Body of pancreas (tissue), 4 donors: ENCODE measurements at places on chromosomes 5 and 9. TPM values are rescaled to one million over a fixed set of nuclear protein-coding genes. Genes with fewer than 3 reads are reported as not detected.
A peak's percentile ranks its signal among the peaks of the same experiment; 100 is the strongest.

GRCh38 chr5:88235346-88235745 lies 33.3 kb downstream of the TMEM161B start:
- no peaks in the 10 kb centered on the region for H3K4me1 ChIP-seq
- no peak overlapping the region for H3K27ac ChIP-seq
- no peak for DNase-seq
- H3K36me3 ChIP-seq, result no peaks in the 10 kb centered on the region

DNA sequence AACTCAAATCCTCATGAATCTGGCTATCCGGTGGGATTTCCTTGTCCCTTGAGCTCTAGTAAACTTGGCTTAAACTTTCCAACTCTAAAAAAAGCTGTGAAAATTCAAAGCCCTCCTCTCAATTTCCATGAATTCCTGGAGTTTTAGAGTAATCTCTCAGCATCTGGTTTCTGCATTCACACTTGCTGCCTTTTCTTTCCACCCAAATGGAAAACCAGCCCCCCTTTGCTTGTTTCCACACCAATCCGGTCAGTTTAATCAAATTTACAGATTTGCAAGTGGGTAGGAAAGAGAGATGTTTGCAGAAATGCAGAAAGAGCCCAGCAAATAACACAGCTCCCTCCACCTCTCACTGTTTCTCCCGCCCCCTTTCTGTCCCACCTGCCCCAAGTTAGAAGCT lies 91.1 kb downstream of the ENC1 start:
- DNase-seq, result no peak
- no peak overlapping the region for H3K4me3 ChIP-seq
- H3K27ac ChIP-seq, result no peak overlapping the region
- no peaks in the 10 kb centered on the region for H3K4me1 ChIP-seq
- H3K36me3 ChIP-seq, result no peaks in the 10 kb centered on the region
- H3K27me3 ChIP-seq, result no peaks in the 10 kb centered on the region

GRCh38 chr9:27210588-27210987 lies 86.4 kb downstream of the EQTN start:
- no peaks in the 10 kb centered on the region for H3K36me3 ChIP-seq
- H3K27ac ChIP-seq, result no peak overlapping the region
- no peaks in the 10 kb centered on the region for H3K4me1 ChIP-seq
- H3K27me3 ChIP-seq, result no peaks in the 10 kb centered on the region

- H3K36me3 ChIP-seq, result no peaks in the 10 kb centered on the region
- H3K27ac ChIP-seq, result peak overlapping the region; percentile 34
- no peak overlapping the region for H3K4me3 ChIP-seq
- no peak for DNase-seq
Observed at GRCh38 chr5:38069360-38069759, 189.0 kb upstream of the EGFLAM start.

Gene TMC1
- total RNA-seq, result not detected

DNA sequence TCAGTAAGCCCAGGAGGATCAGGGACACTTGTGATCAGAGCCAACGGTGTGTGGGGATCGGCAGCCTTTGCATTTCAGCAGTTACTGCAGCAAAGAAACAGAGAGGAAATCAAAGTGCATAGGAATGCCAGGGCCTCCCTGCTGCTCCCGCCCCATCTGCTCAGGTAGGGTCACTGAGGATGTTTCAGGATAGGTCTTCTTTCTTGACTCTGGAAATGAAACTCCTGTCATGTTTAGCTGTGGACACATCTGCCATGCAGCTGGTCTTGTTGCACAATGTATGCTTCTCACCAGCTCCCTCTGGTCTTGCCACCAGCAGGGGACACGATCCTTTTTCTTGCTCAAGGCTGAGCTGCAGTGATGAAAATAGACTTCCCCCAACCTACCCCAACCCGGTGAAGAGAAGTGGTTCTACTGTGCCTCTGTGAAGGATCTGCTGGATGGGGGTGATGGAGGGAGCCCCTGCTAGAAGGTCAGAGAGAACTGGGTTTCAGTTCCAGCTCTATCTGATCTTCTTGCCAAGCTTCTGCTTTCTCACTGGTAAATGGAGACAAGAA lies 185.2 kb upstream of the KLF4 start:
- H3K27ac ChIP-seq, result peak overlapping the region; percentile 7
- H3K27me3 ChIP-seq, result no peaks in the 10 kb centered on the region
- no peak overlapping the region for H3K4me3 ChIP-seq
- H3K36me3 ChIP-seq, result no peaks in the 10 kb centered on the region
- DNase-seq, result no peak
- no peaks in the 10 kb centered on the region for H3K4me1 ChIP-seq

Gene MVB12B
- total RNA-seq, result 5.2 TPM

Gene AQP7
- total RNA-seq, result 29.7 TPM

Gene ADAMTS19
- total RNA-seq, result 1.3 TPM

Gene FOXI1
- not detected for total RNA-seq

Gene SOX30
- not detected for total RNA-seq

Gene ADCY2
- 4.6 TPM for total RNA-seq

GRCh38 chr5:143105216-143105905 lies 298.1 kb downstream of the NR3C1 start:
- no peaks in the 10 kb centered on the region for H3K27me3 ChIP-seq
- no peak overlapping the region for H3K27ac ChIP-seq
- peaks cover 30% of the 10 kb centered on the region for H3K4me1 ChIP-seq
- no peak for DNase-seq
- H3K36me3 ChIP-seq, result no peaks in the 10 kb centered on the region

DNA sequence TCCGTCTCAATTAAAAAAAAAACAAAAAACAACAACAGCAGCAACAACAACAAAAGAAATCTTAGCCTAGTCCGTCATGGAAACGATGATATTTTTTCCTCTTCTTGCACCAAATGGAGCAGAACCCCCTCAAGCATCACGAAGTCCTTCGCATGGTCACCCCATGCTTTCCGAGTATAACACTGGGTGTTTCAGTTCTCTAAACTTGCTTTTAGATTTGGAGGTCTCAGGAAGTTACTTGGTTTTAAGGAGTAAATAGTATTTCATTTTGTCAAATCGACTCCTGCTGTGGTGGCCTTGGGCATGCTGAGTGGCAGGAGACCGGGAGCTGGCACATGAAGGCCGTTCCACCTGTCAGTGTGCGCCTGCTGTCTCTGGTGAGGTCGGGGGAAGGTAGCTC lies 118.5 kb upstream of the CACNA1B start:
- no peak overlapping the region for H3K27ac ChIP-seq
- H3K27me3 ChIP-seq, result no peaks in the 10 kb centered on the region
- DNase-seq, result no peak
- H3K36me3 ChIP-seq, result peaks cover 10% of the 10 kb centered on the region

DNA sequence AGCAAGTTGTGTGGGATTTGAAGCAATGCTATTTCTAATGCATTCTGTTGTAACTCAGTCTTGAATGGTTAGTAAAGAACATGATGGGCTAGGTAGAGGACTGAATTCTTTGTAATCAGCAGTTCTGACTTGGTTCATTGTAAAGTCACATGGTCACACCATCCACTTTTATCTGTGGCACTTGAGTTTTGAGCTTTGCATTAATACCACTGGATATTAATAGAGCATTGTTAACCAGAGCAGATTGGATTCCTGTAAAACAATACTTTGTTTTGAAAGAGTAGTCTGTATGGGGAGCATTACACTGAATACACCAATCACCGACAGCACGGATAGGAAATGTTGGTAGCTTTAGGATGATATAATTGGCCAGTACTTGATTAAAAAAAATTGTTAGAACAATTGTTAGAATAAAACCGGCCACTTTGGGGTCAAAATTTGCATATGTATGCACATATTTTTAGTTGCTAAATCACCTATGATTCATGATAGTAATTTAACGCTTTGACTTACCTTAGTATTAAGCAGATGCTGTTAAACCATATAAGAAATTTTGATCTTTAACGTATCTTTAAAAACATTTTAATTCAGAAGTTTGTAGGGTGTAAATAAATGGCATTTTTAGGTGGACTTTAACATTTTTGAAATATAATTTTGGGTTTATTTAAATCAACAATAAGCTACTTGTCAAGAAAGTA lies 17.4 kb downstream of the SLC12A2 start:
- no peak for DNase-seq
- no peaks in the 10 kb centered on the region for H3K27me3 ChIP-seq
- no peak overlapping the region for H3K27ac ChIP-seq
- no peaks in the 10 kb centered on the region for H3K4me1 ChIP-seq
- H3K36me3 ChIP-seq, result no peaks in the 10 kb centered on the region
- H3K4me3 ChIP-seq, result no peak overlapping the region

DNA sequence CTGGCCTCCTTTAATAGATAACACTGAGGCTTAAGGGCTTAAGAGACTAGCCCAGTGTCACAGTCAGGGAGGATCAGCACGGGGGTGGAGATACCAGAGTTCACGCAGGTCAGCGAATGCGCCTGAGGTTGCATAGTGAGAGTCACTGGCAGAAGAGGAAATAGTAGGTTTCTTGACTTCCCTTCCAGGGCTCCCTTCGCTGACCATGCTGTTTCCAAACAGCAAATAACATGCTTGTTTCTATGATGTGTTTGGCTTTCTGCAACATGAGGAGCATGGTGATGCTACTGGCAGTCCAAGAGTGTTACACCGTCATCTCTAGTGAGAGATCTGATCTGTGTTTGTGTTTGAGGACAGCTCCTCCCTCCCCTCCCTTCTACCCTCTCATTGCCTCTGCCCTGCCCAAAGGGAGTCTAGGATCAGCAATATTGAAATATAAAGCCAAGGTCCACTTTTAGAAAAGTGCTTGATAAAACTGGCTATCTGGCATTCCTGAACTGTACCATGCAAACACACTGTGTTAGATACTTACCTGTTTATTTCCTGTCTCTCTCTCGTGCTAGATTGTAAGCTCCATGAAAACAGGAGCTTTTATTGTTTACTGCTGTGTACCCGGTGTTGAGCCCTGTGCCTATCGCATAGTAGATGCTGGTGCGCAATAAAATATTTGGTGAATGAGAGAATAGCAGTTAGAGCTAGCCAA lies 12.3 kb downstream of the TLE4 start:
- H3K27me3 ChIP-seq, result no peaks in the 10 kb centered on the region
- H3K27ac ChIP-seq, result no peak overlapping the region
- peaks cover 38% of the 10 kb centered on the region for H3K4me1 ChIP-seq
- H3K36me3 ChIP-seq, result no peaks in the 10 kb centered on the region

Gene IFNA2
- not detected for total RNA-seq

Gene GNA14
- 1.6 TPM for total RNA-seq

DNA sequence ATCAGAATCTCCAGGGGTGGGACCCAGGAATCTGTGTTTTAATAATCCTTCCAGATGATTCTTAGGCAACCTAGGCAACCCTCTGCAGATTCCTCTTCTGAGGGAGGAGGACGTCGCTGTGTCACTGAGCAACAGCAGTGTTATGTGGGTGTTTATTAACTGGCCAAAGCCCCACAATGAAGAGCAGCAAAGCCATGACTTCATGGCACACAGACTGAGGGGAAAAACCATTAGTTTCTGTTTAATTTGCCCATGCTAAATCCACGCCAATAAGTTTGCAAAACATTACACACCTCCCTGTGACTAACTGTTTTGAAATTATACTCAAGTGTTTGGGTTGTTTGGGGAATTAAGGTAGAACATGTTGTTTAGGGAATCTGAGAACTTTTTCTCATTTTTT lies 83.7 kb upstream of the TMED7 start:
- H3K27me3 ChIP-seq, result no peaks in the 10 kb centered on the region
- no peak for DNase-seq
- no peak overlapping the region for H3K27ac ChIP-seq

GRCh38 chr5:91175708-91176107 lies 207.4 kb downstream of the ARRDC3 start:
- H3K27ac ChIP-seq, result no peak overlapping the region
- H3K4me3 ChIP-seq, result no peak overlapping the region
- no peaks in the 10 kb centered on the region for H3K27me3 ChIP-seq
- no peaks in the 10 kb centered on the region for H3K36me3 ChIP-seq
- no peak for DNase-seq

GRCh38 chr5:138458856-138459255 lies 6.4 kb upstream of the EGR1 start:
- peaks cover 8% of the 10 kb centered on the region for H3K4me1 ChIP-seq
- DNase-seq, result no peak
- no peak overlapping the region for H3K27ac ChIP-seq

GRCh38 chr9:123453076-123453667 lies 97.2 kb downstream of the CRB2 start:
- no peaks in the 10 kb centered on the region for H3K27me3 ChIP-seq
- peaks cover 2% of the 10 kb centered on the region for H3K36me3 ChIP-seq
- no peaks in the 10 kb centered on the region for H3K4me1 ChIP-seq
- H3K27ac ChIP-seq, result no peak overlapping the region

Gene CMYA5
- 1.6 TPM for total RNA-seq

Gene TMOD1
- total RNA-seq, result 16.1 TPM

- no peaks in the 10 kb centered on the region for H3K4me1 ChIP-seq
- no peak overlapping the region for H3K4me3 ChIP-seq
- H3K27ac ChIP-seq, result no peak overlapping the region
- DNase-seq, result no peak
- H3K27me3 ChIP-seq, result no peaks in the 10 kb centered on the region
- no peaks in the 10 kb centered on the region for H3K36me3 ChIP-seq
Observed at GRCh38 chr9:134836406-134836970, 44.1 kb upstream of the FCN2 start.

- no peak overlapping the region for H3K27ac ChIP-seq
- no peak overlapping the region for H3K4me3 ChIP-seq
- H3K4me1 ChIP-seq, result no peaks in the 10 kb centered on the region
- no peaks in the 10 kb centered on the region for H3K36me3 ChIP-seq
Observed at GRCh38 chr5:427415-428087, 15.4 kb upstream of the EXOC3 start.

- H3K27me3 ChIP-seq, result no peaks in the 10 kb centered on the region
- H3K36me3 ChIP-seq, result no peaks in the 10 kb centered on the region
- H3K4me3 ChIP-seq, result no peak overlapping the region
- no peak overlapping the region for H3K27ac ChIP-seq
- DNase-seq, result no peak
Observed at GRCh38 chr9:36025746-36026145, 11.0 kb upstream of the RECK start.

DNA sequence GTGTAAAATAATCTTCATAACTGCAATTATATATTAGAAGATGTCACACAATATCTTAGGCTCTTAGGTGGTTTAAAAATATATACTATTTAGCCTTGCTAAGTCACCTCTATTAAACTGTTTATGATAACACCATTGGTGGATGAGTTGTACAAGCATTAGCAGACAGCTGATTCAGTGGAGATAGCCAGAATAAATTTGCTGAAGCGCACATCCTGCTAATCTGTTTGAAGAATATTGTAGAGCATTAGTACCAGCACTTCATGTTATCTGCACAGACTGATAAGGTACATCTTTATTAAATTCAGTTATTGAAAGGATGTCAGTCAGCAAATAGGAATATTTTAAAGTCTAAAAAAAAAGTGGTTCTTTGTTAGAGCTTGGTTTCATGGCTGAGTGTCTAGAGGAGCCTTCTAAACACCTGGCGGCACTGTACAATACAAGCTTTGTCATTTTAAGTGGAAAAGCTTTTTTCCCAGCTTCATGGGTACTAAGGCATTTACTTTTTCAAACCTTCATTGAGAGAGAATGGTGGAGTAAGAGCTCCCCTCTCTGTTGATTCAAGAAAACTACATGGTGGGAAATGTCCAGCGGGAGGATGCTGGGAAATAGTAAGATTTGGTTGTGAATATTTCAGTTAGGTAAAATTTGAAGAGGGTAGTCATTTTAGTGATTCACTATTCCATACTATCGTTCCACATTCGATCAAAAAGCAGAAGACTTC lies 275.1 kb downstream of the SLF1 start:
- DNase-seq, result no peak
- H3K4me3 ChIP-seq, result no peak overlapping the region
- H3K27ac ChIP-seq, result no peak overlapping the region
- H3K36me3 ChIP-seq, result no peaks in the 10 kb centered on the region
- no peaks in the 10 kb centered on the region for H3K27me3 ChIP-seq
- H3K4me1 ChIP-seq, result no peaks in the 10 kb centered on the region
